ENCODE measurements at places on chromosomes 6 and 20.

- no peak for DNase-seq
Observed at GRCh38 chr20:5643936-5644335, 106.3 kb upstream of the SHLD1 start.

DNA sequence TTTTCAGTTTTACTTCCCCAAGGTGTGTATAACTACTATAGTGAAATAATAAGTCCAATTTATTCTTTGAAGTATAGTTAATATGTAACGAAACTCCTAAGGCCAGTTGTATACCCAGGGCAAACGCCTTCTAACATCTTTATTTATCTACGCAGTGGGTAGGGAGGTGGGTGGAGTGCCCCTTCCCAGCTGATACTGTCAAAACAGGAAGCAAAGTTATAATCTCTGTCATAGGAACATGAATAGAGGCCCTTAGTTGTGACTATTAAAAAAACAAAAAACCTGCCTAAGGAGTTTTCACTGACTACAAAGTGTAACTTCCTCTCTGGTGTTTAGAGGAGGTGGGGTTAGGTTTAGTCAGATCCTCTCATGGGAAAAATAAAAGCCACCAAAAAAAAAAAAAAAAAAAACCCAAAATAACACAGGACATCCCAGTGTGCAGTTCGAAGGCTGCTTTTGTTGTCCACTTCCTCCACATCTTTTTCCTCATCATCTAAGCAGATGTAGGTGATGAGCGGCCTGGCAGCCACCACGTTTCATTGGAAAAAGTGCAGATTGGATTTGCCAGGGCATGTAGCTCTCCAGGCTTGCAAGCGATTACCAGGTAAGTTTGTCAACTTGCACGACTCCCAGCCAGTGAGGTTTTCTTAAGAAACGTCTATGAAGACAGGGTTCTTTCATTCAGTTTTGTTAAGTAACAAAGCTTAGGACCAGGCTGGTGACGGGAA, 58.7 kb downstream of the UTRN start:
- peak; percentile 37 for DNase-seq

DNA sequence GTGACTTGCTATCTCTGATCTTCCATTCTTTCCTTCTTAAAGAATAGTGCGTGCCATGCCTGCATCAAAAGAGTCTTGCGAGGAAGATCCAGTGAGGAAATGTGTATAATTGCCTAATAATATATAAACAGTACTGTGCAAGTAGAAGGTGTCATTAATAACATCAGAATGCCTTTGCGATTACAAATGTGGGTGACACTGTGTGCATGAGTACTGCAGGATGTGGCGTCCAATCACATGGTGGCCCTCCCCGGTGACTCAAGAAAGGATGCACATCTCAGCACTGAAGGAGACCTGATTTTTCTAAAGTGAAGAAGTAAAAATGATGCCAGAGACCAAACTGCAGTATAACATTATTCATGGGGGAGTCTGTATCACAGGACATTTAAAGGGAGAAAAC, 107.5 kb upstream of the EDN1 start:
- DNase-seq, result no peak

DNA sequence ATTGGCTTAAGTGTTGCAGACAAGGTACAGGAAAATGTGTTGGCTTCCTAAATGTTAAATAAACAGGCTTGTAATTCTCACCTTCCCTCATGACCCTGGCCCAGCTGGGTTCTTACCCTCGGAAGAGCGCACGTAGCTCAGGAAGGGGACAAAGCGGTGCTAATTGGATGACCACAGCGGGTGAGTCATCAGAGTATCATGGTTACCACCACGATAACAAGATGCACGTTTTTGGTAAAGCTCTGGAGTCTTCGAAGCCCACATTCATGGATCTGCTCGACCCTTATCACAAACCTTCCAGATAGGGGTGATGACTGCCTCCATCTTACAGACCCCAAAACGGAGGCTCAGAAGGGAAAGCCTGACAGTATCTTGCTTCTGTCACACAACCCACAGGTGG, 32.8 kb downstream of the APCDD1L start:
- DNase-seq, result no peak

GRCh38 chr20:38117635-38118034, 47.4 kb downstream of the TGM2 start:
- no peak for DNase-seq

GRCh38 chr20:846894-847278, 13.4 kb downstream of the FAM110A start:
- peak; percentile 39 for DNase-seq

- no peak for DNase-seq
Observed at GRCh38 chr6:40997234-40997957, 41.6 kb downstream of the UNC5CL start.

GRCh38 chr20:53923566-53924369, 146.6 kb downstream of the BCAS1 start:
- DNase-seq, result no peak

GRCh38 chr6:106747139-106747538, 117.8 kb downstream of the QRSL1 start:
- DNase-seq, result no peak

DNA sequence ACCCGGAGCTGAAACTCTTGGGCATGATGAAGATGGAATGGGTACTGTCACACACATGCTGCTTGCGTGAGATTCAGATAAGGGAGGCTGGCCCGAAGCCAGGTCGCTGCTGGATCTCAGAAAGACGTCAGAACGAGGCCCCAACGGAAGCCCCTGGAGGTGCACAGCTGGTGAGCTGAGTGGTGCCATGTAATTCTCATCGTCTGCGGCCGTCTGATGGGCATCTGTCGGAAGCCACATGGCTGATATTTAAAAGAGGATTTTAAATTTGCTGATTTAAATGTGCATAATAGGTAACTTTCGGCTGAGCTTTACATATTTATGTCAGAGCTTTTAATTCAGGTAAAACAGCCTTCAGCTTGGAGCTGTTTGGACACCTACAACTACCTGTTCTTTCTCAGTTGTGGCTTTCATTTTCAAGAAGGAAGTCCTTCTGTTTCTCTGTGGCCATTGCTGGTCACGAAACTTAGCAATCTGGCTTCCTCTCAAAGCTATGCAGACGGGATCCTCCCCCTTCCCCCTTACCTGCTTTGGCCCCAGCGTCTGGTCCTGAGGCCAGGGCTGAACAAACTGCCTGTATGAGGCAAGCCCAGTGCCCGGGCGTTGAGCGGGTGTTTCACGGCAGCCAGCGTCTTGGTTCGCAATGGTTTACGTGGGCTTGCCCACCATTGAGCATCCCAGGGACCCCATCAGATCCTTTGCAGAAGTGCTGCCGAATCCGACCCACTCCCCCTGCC, 9.2 kb downstream of the SLCO4A1 start:
- DNase-seq, result peak; percentile 84

- no peak for DNase-seq
Observed at GRCh38 chr6:42817907-42818306, 36.1 kb downstream of the BICRAL start.

DNA sequence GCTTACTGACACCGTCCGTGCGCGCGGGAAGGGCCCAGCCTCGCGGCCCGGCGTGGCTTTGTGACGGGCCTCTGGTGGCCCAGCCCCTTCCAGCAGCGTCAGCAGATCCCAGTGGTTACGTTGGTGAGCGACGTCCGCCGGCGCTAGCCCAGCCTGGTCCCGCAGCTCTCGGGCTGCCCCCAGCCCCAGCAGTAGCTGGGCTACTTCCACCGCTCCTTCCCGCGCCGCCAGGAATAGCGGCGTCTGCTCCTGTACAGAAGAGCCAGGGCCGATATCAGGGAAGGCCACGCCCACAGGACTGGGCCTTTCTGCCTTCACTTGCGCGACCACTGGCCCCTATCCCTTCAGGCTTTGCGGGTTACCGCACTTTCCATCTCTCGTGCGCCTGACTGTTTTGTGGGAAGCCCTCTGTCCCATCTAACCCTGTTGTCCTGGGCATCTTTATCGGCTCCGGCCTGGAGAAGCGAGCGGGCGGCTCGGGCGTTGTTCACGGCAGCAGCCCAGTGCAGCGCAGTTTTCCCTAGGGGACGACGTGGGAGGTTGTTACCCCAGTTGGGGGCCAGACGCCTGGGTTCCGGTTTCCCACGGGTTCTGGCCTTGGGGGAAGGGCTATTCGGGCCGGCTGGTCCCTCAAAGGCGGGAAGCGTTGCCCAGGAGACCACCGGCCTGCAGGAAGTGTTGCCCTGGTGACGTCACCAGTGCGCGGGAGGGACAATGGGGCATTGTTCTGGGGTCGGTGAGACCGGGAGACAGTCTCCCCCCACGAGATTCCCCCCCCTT, 3.6 kb upstream of the GPSM3 start:
- DNase-seq, result peak; percentile 71

DNA sequence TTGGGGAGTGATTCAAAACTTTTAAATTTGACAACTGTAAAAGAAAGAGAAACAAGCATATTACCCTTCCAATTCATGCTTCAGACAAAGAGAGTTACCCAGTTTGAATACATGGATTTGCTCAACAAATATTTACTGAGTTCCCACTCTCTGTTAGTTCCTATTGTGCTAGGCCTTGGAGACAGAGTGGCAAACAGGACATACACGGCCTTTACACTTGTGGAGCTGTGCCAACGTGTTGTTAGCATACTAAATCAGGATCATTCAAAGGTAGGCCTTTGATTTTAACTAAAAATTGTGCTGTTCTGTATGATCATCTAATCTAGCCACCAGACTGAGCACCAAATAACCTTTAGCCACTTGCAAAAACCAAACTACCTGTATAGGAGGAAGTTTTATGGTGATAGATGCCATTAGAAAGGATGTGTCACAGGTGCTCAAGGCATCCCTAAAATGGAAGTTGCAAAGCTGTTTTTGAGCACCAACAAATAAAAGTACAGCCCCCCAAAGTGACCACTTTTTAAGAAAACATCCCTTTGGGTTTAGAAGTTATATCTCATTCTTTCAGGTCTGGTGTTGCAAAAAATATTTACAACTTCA, 84.5 kb downstream of the CHD6 start:
- DNase-seq, result no peak

DNA sequence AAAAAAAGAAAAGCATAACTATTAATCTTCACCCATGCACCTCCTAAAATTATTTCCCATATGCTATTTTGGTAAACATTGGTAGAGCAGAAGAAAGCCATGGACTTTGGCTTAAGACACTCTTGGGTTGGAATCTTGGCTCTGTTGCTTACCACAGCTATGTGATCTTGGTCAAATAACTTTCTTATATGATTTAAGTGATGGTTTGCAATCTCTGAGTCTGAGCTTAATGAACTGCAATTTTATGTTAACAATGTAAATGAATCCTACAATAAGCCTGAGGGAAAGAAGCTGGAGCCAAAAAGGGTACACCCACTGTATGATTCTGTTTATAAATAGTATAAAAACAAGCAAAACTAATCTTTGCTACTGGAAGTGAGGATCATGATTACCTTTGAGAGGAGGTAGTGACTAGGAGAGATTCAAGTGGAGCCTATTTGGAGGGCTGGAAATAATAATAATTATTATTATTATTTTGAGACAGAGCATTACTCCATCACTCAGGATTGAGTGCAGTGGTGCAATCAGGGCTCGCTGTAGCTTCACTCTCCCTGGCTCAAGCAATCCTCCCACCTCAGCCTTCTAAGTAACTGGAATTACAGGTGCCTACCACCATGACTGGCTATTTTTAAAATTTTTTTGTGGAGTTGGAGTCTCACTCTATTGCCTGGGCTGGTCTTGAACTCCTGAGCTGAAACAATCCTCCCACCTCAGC, 34.5 kb downstream of the ABRACL start:
- DNase-seq, result no peak

DNA sequence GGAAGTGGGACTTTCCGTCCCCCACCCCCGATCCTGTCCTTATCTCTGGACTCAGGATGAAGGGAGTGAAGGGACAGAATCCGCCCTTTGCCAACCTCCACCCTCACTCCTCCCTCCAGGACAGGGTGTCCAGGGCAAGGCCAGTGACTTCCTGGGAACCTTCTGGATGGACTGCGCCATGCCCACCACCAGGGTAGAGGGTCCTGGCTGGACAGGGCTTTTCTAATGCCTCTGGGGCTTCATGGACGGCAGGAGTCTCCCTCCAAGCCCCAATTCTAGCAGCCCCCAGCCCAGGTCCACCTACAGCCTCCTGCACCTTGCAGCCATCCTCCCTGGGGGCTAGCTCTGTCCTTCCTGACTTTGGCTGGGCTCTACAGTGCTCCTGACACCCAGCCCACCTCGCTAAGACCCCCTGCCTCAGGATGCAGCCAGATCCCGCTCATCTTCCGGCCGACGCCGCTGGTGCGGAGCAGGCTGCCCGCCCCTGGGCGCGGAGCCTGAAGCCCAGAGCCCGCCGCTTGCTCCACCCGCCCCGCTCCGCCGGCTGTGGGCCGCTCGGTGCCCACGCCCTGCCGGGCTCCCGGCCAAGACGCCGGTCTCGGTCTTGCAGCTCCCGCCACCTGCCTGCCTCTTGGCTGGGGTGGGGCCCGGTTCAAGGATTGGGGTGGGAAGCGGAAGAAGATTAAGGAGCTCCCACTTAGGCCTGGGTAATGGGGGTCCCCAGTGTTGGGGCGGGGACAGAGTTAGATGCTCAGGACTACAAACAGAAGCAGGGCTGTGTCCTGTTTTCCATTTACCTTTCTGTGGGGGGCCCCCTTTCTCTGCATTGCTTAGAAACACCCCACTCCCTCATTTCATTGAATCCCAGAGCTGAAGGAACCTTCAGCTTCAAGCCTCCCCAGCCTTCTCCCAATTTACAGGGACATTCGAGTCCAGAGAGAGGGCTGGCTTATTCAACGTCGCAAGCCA, 72.8 kb downstream of the MDGA1 start:
- peak; percentile 62 for DNase-seq

DNA sequence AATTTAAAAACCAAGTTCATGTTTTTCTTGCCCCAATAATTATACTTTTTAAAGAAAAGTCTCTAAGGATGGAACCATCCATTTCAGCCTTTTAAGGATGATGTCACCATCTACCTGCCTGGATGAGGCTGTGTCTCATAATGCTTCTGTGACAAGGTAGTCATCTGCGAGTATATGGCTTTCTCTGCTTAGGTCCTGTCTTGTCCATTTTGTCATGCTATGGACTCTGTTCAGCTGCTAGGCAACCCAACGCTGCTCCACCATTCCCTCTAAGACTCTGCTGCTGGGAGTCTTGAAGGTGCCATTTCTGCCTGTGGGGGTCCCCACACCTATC, 459.8 kb upstream of the RUNX2 start:
- no peak for DNase-seq

GRCh38 chr6:34190504-34191122, 44.7 kb upstream of the GRM4 start:
- DNase-seq, result no peak

GRCh38 chr6:97703661-97704060, 420.6 kb upstream of the MMS22L start:
- peak; percentile 27 for DNase-seq
